ENCODE measurements at places on chromosomes 7 and 10.
A peak's percentile ranks its signal among the peaks of the same experiment; 100 is the strongest.

GRCh38 chr10:91198781-91199180, 21.7 kb upstream of the PCGF5 start:
- no peak for DNase-seq

GRCh38 chr7:100965723-100966541, 3.4 kb upstream of the MUC12 start:
- peak; percentile 83 for DNase-seq

- no peak for DNase-seq
Observed at GRCh38 chr7:140594131-140594691, 46.4 kb downstream of the DENND2A start.

DNA sequence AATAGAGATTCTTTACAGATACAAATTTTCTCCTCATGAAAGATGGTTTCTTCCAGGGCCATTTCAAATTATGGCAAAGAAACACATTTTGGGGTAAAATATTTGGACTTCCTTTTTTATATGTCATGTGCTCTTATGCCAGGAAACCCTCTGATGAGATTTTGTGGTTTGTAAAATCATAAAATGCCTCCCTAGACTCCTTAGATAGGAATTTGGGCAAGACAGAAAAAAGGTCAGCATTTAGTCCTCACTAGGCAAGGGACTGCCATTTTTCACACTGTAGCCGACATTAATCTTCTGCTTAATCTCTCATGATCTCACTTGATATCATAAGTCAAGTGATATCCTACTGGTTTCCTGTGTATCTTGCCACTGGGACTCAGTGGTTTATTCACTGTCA, 286.4 kb downstream of the ARHGAP12 start:
- no peak for DNase-seq

- DNase-seq: no peak
Observed at GRCh38 chr7:36602934-36603887, 121.1 kb downstream of the AOAH start.

- no peak for DNase-seq
Observed at GRCh38 chr10:30437031-30437841, 3.3 kb downstream of the MAP3K8 start.

- DNase-seq: no peak
Observed at GRCh38 chr10:52111101-52111891, 202.8 kb upstream of the DKK1 start.

DNA sequence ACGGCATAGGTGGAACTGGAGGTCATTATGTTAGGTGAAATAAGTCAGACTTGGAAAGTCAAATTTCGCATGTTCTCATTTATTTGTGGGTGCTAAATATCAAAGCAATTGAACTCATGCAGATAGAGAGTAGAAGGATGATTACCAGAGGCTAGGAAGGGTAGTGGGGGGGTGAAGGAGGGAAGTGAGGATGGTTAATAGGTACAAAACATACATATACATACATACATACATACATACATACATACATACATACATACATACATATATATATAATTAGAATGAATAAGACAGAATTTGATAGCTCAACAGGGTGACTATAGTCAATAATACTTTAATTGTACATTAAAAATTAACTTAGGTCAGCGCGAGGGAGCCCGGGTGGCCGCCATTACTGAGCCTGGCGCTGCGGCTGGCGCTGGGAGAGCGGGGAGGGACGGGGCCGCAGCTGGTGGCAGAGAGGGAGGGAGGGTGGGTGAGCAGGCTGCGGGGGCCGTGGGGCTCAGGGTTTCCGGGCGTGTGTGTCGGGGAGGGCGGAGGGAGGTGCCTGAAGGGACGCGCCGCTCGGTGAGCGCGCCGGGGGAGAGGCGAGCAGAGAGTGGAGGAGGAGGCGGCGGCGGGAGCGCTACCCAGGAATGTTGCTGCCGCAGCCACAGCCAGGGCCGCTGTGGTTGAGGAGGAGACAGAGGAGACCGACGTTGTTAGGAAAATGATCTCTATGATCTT, 85.8 kb upstream of the EGFR start:
- peak; percentile 87 for DNase-seq

GRCh38 chr10:44028384-44029137, 356.3 kb downstream of the CXCL12 start:
- DNase-seq: no peak

DNA sequence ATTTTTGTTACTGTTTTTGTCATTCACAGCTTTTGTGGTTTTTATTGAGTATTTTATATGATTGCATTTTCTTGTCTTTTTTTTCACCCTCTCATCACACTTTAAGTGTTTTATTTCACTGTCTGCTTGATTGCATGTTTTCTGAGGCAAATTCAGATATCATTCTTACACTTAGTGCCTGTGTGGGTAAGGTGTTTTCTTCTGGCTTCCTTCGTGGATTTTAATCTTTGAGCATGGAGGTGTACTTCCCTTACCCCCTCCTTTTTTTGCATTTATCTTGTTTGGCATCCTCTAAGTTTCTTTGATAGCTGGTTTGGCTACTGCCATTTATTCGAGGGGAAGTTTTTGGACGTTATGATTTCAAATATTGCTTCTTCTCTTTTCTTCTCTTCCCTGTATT, 127.9 kb downstream of the MLLT10 start:
- no peak for DNase-seq

GRCh38 chr7:51313738-51314425, 2.7 kb downstream of the COBL start:
- no peak for DNase-seq

Data from right cardiac atrium (tissue), 5 donors.